AG08396 (cell line): ENCODE measurements at places on chromosomes 3 and 15.
A peak's percentile ranks its signal among the peaks of the same experiment; 100 is the strongest.

- no peak for DNase-seq
Measured at GRCh38 chr15:74540161-74540760, 759 bp upstream of the ARID3B start.

- no peak for DNase-seq
Measured at GRCh38 chr3:152299249-152299976, 30.7 kb downstream of the MBNL1 start.

GRCh38 chr15:76274226-76274625, 37.0 kb downstream of the ETFA start:
- DNase-seq, result no peak

GRCh38 chr3:106533788-106534160, 665.0 kb upstream of the CBLB start:
- no peak for DNase-seq

DNA sequence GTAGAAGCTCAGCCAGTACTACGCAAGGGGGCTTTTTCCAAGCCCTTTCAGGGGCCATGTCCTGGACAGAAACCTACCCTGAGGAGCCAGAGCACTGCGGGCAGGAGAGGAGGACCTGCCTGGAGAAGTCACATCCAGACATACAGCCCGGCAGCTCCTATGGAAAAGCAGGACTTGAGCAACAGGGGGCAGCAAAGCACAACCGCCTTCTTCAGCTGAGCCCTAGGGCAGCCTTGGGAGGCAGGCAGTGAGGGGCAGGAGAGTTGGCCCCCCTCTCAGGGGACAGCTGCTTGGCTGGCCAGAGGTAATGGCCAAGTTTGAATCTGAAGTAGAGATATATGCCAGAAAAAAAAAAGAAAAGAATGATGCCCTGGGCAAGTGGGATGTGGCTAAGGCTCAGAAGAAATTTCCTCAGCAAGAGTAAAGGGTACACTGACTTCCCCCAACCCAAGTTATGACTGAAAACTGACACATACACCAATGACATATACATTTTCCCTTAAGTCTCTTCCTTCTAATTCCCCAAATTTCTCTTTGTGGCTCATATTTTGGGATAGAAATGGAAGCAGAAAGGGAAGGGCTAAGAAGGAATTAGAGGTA, 56.9 kb downstream of the CYP19A1 start:
- DNase-seq, result peak; percentile 79

- no peak for DNase-seq
Measured at GRCh38 chr3:143567823-143568222, 280.4 kb downstream of the SLC9A9 start.

DNA sequence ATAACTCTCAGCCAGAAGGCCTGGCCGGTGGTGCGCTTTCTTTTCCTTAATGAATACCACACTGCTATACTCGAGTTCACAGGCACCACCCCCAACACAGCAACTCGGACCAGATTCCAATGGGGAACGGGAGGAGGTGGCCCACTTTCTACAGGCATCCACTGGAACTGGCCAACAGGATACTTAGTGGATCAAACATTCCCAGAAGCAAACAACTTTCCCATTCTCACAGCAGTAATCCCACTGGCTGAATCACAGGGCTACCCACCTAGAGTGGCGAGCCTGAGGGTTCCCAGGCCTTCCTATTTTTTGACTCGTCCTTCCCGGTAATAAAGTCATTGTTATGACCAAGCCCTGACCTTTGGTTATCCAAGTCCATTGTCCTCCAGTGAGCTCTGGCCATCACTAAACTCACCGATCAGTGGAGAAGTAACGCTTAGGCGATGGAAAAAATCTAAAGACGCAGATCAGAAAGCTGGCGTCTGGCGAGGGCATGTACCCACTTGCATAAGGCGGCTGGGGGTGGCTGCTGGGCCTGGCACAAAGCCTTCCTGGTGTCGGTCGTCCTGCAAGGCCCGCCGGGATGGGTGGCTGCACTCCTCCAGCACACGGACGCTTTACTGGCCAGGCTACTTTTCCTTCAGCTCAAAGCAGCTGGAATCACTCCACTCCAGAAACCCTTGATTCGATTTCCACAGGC, 1.2 kb downstream of the EOGT start:
- peak; percentile 65 for DNase-seq

GRCh38 chr3:182382112-182382857, 411.0 kb upstream of the ATP11B start:
- DNase-seq, result no peak

- no peak for DNase-seq
Measured at GRCh38 chr15:96207377-96208006, 123.0 kb upstream of the NR2F2 start.

DNA sequence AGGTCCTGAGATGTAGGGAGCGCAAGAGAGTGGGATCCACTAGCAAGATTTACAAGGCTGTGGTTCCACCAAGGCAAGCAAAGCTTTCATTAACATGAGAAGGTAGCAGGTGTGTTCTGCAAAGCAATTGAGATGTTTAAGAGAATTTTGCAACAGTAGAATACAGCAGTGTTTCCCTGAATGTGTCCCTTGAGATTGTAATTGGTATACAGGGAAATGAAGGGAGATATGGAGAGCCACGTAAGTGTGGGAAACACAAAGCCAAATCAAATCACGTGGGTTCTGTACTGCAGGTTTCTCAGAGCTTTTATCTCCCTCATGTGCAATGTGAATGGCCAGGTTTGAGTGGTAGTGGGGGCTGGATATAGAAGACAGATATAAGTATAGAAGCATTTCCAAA, 67.3 kb downstream of the ATG7 start:
- no peak for DNase-seq

- no peak for DNase-seq
Measured at GRCh38 chr3:171673951-171674350, 136.3 kb downstream of the PLD1 start.

GRCh38 chr3:95607926-95608325, 1206.5 kb upstream of the EPHA6 start:
- no peak for DNase-seq

DNA sequence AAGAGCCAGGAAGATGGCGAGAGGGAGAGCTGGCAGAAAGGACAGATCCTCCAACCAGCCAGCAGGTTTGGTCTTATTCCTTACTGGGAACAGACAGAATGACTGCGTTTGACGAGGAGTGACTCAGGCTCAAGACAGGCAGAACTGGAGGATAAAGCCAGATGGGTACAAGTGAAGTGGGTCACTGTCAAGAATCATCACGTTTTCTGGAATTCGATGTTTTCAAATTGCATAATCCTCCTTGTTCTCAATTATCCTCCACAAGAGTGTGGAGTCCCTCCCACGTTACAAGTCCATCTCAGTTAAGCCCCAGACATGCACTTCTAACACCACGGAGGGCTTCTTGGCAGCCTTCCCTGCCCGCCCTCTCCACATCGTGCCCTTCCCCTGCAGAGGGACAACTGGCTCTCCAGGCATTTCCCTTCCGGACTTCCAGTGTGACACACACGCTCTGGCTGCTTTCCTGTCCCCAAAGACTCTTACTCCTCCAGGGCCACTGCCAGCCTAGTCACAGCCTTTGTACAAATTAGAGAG, 183.1 kb downstream of the CHST2 start:
- DNase-seq, result peak; percentile 44

- no peak for DNase-seq
Measured at GRCh38 chr3:36693670-36694069, 70.7 kb downstream of the DCLK3 start.

- DNase-seq, result no peak
Measured at GRCh38 chr15:100060276-100060926, 281.4 kb downstream of the ADAMTS17 start.

DNA sequence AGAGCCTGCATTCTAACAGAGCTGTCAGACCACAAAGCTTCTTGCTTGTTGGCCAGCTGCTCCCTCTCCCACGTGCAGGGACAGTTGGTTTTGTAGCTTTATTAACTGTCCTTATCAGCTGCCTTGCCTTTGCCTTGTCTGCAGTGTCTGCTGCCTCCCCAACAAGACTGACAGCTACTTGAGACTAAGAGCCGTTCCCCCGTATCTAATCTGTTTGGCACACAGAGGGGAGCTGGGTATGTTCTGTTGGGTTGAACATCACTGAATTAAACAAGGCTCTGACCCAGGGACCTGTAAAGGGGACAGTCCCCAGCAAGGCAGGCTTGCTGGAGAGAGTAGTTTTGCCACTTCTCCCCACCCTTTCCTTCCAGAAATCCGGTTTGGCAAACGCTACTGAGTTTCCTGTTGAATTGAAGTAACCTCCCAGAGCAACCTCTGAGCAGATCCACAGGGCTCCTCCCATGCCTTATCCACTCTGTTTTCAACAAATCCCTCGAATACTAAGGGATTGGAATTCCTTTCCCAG, 116.1 kb downstream of the ANP32A start:
- peak; percentile 33 for DNase-seq

- no peak for DNase-seq
Measured at GRCh38 chr3:12198301-12198700, 39.6 kb upstream of the TIMP4 start.

- DNase-seq, result peak; percentile 79
Measured at GRCh38 chr15:25863111-25863967, at the start of gene ATP10A. Gene ATP10A (minus strand): TSS chr15:25863327. CDS start chr15:25863096, 231 bp downstream.

DNA sequence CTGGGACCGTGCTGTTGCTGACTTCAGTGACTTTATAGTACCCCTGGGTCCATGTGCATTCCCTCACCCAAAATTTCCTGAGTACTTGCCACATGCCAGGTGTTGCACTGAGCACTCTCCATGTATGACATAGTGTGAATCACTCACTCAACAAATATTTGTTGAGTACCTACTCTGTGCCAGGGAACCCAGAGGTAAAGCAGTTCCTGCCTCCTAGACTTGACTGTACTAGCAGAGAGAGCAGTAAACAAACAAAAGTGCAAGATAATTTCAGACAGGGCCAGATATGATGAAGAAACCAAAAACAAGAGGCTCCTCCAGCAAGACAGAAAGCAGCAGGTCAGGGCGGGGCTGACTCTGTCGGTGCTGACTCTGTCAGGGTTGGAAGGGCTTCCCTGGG, 12.2 kb downstream of the TGM4 start:
- no peak for DNase-seq

GRCh38 chr15:101469520-101470288, 19.8 kb downstream of the PCSK6 start:
- DNase-seq, result no peak

- no peak for DNase-seq
Measured at GRCh38 chr3:37610529-37610928, 251.2 kb upstream of the CTDSPL start.

- DNase-seq, result no peak
Measured at GRCh38 chr15:74011610-74012009, 17.1 kb downstream of the PML start.

GRCh38 chr3:194277104-194277785, 73.9 kb downstream of the CPN2 start:
- peak; percentile 64 for DNase-seq

DNA sequence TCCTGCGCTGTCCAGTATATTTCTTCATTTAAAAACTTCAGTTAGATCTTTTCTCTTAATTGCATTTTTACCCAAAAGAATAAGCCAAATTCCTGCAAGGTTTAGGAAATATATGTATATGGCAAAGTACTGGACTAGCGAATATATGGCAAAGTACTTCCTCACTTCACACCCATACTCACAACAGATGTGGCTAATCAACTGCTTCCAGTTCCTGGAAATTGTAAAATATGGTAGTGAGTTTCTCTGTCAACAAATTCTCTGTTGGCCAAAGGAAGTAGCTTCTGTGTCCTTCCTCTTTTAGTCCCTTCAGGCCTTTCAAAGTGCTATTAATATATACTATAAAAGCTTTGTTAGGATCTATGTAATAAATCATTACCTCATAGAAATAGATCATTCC, 22.0 kb downstream of the GPR15 start:
- DNase-seq, result no peak

- DNase-seq, result no peak
Measured at GRCh38 chr3:176961916-176962315, 235.4 kb downstream of the TBL1XR1 start.

DNA sequence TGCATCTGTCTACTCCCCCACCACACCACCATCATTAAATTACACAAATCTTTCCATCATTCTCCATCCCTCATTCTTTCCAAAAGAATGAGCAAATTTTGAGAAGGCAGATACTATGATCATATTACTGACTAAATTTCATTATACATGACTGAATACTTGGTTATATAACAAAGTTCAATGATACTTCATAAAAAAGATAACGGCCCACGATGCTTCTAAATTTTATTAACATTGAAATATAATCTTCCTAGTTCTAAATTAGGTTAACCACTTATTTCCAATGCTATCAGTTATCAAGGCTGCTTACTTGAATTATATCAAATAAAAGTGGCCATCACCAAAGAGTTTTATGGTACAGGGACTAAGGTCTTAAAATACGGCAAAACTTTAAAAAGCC, 13.5 kb downstream of the HERC1 start:
- DNase-seq, result no peak

DNA sequence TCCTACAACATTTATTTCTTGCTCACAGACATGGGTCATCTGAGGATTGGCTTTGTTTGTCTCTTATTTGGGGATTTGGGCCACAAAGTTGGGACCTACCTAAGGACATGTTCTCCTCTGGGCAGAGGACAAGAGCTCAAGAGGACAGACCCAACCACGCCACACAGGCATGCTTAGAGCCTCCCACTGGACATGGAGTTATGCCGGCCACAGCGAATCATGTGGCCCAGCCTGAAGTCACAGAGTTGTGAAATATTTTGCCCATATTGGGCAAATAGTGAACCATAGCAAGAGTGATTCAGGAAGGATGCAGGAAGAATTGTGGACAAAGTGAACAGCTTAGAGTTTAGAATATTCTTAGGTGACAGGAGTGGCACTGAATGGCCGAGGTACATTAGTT, 9.9 kb downstream of the TRAK1 start:
- DNase-seq, result peak; percentile 79

DNA sequence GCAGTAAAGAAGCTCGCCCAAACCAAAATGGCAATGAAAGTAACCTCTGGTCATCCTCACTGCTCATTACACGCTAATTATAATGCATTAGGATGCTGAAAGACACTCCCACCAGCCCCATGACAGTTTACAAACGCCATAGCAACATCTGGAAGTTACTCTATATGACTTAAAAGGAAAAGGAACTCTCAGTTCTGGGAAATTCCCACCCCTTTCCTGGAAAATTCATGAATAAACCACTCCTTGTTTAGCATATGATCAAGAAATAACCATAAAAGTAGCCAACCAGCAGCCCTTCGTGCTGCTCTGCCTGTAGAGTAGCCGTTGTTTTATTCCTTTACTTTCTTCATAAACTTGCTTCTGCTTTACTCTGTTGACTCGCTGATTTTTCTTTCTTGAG, 164.6 kb downstream of the SMAD6 start:
- no peak for DNase-seq

DNA sequence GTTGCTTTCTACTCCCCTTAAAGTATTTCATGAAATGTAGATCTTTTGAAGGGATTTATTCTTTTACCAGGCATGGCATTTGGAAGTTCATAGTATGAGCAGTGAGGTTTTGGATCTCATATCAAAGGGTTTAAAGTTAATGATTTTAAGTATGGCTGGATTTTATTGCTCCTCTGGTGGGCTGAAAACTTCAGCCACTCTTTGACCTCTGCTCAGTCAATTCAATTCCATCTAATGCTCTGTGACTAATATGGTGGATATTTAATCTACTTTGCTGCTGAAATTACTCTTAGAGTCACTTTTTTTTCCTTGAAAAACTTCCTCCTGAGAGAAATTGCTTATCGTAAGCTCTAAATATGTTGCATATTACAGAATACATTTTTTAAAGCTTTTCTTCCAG, 218.6 kb downstream of the NR2F2 start:
- no peak for DNase-seq

- no peak for DNase-seq
Measured at GRCh38 chr3:107899990-107900651, 190.7 kb downstream of the CD47 start.
